ENCODE measurements at places on chromosomes 7 and 10.

- DNase-seq = no peak
These were observed 17.7 kb downstream of the GIMAP5 start for GRCh38 chr7:150754951-150755350.

DNA sequence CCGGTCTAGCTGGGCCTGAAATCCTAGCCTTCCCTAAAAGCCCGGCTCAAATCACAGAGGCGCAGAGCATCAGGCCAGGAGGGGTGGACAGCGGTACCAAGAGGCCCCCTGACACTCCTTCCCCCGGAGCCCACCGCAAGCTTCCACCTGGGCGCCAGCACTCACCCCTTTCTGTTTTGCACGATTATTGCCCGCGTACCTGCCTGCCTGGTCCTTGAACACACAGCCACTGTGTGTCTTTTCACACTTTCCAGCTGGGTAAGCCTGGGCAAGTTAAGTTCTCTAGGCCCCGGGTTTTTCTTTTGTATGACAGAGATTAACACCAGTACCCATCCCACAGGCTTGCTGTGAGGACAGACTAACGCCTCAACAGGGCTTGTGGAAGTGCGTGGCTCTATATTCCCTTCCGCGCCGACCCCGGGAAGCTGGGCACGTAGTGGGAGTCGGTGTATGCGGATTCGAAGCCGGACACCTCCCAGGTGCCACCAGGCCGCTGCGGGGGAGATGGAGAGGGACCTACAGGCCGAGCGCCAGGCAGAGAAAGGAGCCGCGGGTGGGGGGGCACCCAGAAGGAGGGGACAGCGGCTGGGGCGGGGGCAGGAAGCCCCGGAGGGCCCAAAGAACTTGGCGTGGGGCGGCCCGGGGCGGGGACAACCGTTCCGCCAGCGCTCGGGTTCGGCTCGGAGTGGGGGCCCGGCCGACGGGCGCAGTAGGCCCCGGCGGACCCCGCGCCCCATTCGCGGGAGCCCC is 792 bp downstream of the ZNF746 start:
- peak; percentile 9 for DNase-seq

GRCh38 chr10:63434866-63435854 is 30.6 kb downstream of the JMJD1C start:
- DNase-seq = no peak

DNA sequence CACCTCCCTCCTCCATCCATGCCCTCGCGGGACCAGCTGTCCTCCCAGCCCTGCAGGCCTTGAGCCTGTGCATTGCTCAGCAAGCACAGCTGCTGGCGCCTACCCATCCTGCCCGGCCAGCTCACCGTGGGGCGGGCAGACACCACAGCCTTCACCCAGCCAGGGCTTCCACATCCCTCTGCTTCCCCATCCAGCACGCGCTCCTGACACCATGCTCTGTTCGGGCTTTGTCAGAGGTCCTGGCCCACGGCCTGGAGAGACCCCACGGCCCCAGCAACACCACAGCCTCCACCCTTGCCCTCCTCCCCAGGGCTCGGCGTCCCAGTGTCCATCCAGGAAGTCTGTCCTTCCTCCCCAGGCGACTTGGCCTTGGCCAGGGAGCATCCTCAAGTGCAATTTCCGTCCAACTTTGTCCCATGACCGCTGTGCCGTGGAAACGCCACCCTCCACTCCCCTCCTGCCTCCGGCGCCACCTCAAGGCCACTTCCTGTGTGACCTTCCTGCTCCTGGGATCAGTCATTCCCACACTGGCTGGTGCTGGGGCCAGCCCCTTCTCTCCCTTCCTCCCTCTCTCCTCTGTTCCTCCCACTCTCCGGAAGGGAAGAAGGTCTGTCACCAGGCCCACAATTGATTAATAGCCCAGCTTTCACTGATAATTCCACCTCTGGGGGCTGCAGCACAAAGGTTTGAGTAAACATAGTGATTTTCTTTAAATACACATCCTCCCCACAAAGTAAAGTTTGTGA is 71.5 kb upstream of the SMNDC1 start:
- DNase-seq = no peak

DNA sequence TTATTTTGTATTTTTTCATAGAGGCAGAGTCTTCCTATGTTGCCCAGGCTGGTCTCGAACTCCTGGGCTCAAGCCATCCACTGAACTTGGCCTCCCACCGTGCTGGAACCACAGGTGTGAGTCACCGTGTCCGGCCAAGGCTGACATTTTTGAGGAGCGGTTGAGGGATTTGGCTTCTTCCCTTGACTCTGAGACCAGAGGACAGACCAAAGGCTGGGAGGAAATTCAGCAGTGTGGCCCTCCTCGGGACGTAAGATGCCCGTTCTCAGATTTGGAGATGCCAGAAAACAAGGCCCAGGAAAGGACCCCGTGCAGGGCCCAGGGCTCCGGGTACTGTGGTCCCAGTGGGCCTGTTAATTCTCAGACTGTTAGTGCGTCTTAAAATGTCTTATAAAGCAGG is 146.2 kb downstream of the WDR37 start:
- no peak for DNase-seq

DNA sequence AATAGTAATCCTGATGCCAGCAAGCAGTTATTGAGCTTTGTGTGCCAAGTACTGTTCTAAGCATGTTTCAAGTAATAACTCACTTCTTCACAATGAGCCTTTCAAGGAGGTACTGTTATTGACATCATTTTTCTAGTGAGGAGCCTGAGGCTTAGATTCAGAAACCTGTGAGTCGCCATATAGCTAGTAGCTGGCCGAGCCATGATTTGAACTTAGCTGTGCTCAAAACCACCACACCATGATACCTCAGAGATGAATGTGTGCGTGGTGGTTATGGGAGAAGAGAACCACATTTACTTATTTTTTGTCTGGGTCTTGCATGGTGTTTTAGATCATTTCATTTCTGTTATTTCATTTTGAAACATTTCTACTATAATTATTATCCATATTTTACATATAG is 578.9 kb downstream of the AUTS2 start:
- no peak for DNase-seq

- DNase-seq = no peak
These were observed 428.9 kb downstream of the TNS3 start for GRCh38 chr7:47153058-47153457.

DNA sequence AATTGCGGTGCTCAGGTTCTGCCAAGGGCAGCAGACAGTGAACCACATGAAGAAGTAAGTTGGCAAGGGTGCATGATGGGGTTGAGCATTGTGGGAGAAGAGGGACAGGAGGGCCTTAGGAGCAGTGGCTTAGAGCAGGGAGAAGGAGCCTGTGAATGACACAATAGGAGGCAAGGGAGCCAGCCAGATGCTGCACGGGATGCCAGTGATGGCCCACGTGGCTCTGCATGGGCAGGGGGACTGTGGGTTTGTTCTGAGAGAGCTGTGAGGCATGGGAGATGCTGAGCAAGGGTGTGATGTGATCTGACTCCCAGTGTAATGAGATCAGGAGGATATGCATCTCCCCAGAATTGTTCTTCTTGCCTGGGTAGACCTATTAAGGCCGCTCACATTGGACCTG is 60.9 kb downstream of the C10orf90 start:
- DNase-seq = no peak

GRCh38 chr10:133178357-133179127 is 18.5 kb downstream of the KNDC1 start:
- no peak for DNase-seq

GRCh38 chr7:37448011-37448635 is 541 bp downstream of the ELMO1 start:
- DNase-seq = peak; percentile 24

DNA sequence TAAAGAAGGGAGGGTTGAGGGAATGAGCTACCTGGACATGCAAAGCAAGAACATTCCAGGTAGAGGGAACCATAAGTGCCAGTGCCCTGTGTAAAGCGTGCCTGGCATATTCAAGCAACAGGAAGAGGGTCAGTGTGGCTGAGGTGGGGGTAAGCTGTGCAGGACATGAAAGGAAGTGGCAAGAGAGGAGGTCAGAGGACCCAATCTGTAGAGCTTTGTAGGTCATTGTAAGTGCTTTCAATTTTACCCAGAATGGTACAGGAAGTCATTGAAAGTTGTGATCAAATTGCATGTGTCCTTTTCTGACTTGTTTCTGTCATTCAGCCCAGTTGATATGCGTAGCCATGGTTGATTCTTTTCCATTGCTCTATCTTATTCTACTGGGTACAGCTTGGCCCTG is 156.6 kb downstream of the NOC3L start:
- DNase-seq = no peak

- no peak for DNase-seq
These were observed 182.2 kb upstream of the SVIL start for GRCh38 chr10:29816801-29817558.

DNA sequence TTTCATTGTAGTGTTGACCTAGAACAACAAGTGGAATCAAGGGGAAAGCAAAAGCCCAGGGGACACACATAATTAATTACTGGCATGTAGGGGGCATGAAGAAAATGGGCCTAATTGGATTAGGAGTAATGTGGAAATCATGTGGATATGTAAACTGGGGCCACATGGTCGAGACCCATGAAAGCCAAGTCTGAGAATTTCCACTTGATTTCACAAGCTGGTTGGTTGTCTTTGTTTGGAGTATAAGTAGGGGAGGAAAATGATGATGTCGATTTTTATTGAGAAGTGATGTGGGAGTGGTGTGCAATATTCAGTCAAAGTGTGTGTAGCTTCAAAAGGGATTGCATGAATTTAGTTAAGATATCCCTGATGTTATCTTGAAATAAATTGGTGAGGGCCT is 131.8 kb downstream of the LRRC4 start:
- DNase-seq = no peak

DNA sequence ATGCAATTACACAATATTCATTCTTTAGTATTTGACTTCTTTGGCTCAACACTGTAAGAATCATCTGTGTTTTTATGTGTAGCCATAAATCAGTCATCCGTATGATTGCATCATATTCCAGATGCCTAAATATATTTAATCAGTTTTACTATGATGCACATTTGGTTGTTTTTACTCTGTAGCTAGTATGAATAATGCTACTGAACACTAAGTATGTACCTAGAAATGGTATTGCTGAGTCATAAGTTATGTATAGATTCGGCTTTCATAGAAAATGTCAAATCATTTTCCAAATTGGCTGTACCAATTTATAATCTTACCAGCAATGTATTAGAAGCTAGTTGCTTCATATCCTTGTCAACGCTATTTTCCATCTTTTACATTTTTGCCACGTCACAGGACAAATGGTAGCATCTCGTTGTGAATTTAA is 197.3 kb upstream of the PLXNA4 start:
- DNase-seq = no peak

- DNase-seq = no peak
These were observed 5.2 kb downstream of the CCNY start for GRCh38 chr10:35341521-35341920.

DNA sequence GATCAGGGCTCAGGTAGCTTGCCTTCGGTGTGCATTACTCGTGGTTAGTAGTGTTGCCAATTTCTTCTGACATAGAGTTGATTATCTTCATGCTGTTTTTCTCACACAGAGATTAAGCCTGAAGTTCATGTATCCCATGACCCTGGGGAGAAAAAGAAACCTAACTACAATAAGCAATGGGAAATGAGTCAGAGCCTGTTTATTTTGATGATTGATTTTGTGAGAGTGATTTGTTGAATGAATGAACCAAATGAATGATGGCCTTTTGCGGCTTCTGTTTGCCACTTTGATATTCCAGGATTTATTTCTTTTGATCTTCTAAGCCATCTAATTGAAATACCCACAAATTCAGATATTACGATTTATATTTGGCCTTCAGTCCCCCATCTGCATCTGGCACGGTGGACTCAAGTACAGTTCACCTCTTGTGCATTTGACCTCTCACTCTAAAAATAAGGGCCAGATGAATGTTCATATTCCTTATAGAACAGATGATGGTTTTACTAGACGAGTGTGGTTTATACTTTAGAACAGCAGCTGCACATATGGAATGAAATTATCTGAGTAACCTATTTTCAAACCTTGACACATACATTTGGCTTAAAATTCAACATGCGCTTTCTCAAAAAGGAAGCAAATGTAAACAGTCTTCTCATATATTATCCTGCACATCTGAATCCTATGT is 110.7 kb downstream of the PLCE1 start:
- DNase-seq = no peak

DNA sequence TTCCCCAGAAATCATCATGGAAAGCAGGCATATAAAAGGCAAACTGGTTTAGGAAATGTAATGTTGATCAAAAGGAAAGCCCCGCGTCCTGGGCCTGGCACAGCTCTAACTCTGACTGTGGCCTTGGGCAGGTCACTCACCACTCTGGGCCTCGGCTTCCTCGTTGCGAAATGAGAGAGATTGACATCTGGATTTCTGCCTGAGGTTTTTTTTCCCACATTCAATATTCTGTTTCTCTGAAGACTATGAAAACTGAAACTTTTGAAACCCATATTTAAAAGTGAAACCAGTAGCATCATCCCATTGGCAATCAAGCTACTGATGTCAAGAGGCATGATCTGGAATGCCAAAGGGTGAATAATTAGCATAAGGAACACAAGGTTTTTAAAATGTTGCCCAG is 369.7 kb upstream of the NPVF start:
- DNase-seq = no peak

DNA sequence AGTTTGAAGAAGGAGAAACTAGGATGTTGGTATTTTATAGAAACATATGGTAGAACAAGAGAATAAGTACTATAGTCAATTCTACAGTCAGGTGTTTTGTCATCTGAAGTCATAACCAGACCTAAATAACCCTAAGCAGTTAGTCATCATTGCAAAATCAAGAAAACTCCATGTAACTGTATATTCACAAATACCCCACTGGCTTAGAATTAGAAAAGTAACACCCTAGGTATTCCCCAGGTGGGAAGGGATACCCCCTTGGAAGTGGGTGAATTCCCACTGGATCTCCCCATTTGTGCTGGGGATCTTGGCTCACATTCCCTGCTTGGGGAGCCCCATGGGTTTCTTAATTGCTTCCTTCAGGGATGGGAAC is 45.9 kb upstream of the ITGB8 start:
- DNase-seq = no peak

GRCh38 chr7:106819546-106819945 is 45.5 kb upstream of the PIK3CG start:
- no peak for DNase-seq

DNA sequence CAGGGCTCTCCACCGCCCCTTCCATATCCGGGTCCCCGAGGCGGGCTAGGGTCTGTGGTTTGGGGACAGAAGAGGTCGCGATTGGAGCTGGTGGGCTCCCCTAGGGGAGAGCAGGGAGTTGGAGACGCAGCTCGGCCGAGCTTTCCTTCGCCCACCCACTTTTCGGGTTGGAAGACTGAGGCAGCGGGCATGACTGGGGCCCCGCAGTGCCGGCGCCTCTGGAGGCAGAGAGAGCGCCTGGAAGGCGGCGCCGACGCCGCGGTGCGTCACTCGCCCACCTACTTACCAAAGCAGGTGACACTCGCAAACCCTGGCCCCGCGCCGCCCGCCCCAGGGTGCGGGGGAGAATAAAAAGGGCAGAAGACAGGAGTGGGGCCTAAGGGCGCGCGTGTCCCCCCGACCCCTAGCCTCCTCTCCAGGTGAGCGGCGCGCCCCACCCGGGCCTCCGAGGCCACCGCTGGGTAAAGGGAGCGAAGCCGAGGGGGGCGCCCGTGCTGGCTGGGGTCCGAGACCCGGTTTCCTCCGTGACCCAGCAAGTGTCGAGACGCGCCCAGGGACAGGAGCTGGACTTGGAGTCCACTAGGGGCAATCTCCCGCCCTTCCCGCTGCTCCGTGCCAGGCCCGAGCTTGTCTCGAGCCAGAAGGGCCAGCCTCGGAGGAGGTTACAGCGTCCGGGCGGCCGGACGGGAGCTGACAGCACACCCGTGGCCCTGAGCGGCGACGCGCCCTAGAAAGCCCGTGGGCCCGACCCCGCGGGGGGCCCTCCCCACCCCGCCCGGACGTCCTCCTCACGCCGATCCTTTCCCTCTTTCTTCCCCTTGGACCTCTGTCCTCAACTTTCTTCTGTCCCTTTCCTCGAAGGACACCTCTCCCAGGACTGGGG is 34.4 kb upstream of the GRID1 start:
- peak; percentile 46 for DNase-seq
